ENCODE measurements at places on chromosomes 11 and 22. TPM values are rescaled to one million over a fixed set of nuclear protein-coding genes. Genes with fewer than 3 reads are reported as not detected.
A peak's percentile ranks its signal among the peaks of the same experiment; 100 is the strongest.

The SLC5A4 gene
- 1.2 TPM for total RNA-seq

The MMP1 gene
- not detected for total RNA-seq

The GLYAT gene
- total RNA-seq, result not detected

The NAV2 gene
- total RNA-seq, result 230 TPM

The MUC6 gene
- 13.1 TPM for total RNA-seq

The CDC45 gene
- total RNA-seq, result 0.99 TPM

The GRAP2 gene
- total RNA-seq, result 1.8 TPM

The KBTBD3 gene
- total RNA-seq, result 10.6 TPM

- H3K4me3 ChIP-seq, result no peak overlapping the region
- H3K27ac ChIP-seq, result no peak overlapping the region
- H3K4me1 ChIP-seq, result no peaks in the 10 kb centered on the region
- H3K27me3 ChIP-seq, result no peaks in the 10 kb centered on the region
- DNase-seq, result no peak
These were observed 68.9 kb upstream of the NUP50 start for GRCh38 chr22:45094825-45095224.

GRCh38 chr11:106471276-106471675 lies 393.8 kb downstream of the AASDHPPT start:
- no peaks in the 10 kb centered on the region for H3K27me3 ChIP-seq
- peaks cover 7% of the 10 kb centered on the region for H3K4me1 ChIP-seq

DNA sequence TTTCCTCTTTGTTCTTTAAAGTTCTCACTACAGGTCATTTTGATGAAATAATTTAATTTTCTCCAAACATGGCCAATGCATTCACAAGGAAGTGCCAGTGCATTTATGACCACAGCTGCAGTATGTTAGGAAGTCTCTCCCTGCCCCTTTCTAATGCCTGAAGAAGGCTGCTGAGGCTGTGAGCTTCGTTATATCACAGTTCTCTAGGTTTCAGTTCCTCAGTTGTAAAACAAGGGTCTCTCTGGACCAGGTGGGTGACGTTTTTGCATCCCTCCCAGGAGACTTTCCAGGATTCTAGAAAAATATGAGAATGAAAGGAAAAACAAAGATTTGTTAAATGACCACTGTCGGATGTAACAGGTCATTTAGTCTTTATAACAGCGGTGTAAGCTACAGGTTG lies 171.6 kb downstream of the LARGE1 start:
- DNase-seq, result no peak
- no peaks in the 10 kb centered on the region for H3K27me3 ChIP-seq
- no peaks in the 10 kb centered on the region for H3K4me1 ChIP-seq
- H3K27ac ChIP-seq, result no peak overlapping the region
- H3K4me3 ChIP-seq, result no peak overlapping the region

GRCh38 chr22:41891407-41891806 lies 23.5 kb downstream of the SHISA8 start:
- peaks cover 43% of the 10 kb centered on the region for H3K36me3 ChIP-seq
- H3K27me3 ChIP-seq, result no peaks in the 10 kb centered on the region
- no peaks in the 10 kb centered on the region for H3K4me1 ChIP-seq
- no peak for DNase-seq
- no peak overlapping the region for H3K4me3 ChIP-seq
- H3K27ac ChIP-seq, result no peak overlapping the region

GRCh38 chr22:41526830-41527799 lies 17.2 kb downstream of the POLR3H start:
- DNase-seq, result no peak
- H3K36me3 ChIP-seq, result peaks cover 55% of the 10 kb centered on the region
- peaks cover 42% of the 10 kb centered on the region for H3K4me1 ChIP-seq
- peak overlapping the region; percentile 97 for H3K27ac ChIP-seq
- H3K27me3 ChIP-seq, result no peaks in the 10 kb centered on the region
- no peak overlapping the region for H3K4me3 ChIP-seq

GRCh38 chr11:126595560-126595959 lies 240.1 kb downstream of the ST3GAL4 start:
- no peaks in the 10 kb centered on the region for H3K4me1 ChIP-seq
- no peak overlapping the region for H3K4me3 ChIP-seq
- no peaks in the 10 kb centered on the region for H3K27me3 ChIP-seq

DNA sequence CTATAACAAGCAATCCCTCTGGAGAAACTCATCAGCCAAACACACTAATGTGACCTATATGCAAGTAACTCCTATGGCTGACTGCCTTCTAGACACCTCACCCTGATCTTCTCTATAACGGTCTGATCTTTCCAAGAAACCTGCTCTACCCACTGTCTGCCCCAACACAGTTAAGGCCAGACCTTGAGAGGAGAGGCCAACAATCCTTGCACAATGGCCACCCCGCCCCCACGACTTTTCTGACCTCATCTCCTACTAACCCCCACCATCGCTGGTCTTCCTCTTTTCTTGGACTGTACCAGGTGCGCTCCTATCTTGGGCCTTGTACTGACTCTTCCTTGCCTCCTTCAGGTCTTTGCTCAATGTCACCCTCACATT lies 12.5 kb downstream of the HIRA start:
- no peaks in the 10 kb centered on the region for H3K27me3 ChIP-seq
- DNase-seq, result no peak
- peaks cover under 1% of the 10 kb centered on the region for H3K4me1 ChIP-seq
- no peak overlapping the region for H3K4me3 ChIP-seq
- H3K27ac ChIP-seq, result no peak overlapping the region

- no peak overlapping the region for H3K4me3 ChIP-seq
- H3K27ac ChIP-seq, result no peak overlapping the region
- H3K4me1 ChIP-seq, result no peaks in the 10 kb centered on the region
- H3K27me3 ChIP-seq, result no peaks in the 10 kb centered on the region
- H3K36me3 ChIP-seq, result peaks cover 7% of the 10 kb centered on the region
These were observed 5.6 kb upstream of the CD59 start for GRCh38 chr11:33741806-33742205.

- H3K36me3 ChIP-seq, result no peaks in the 10 kb centered on the region
- no peaks in the 10 kb centered on the region for H3K27me3 ChIP-seq
- H3K27ac ChIP-seq, result no peak overlapping the region
- H3K4me1 ChIP-seq, result no peaks in the 10 kb centered on the region
- no peak overlapping the region for H3K4me3 ChIP-seq
These were observed 93.6 kb upstream of the ISX start for GRCh38 chr22:34972191-34972897.

GRCh38 chr11:33933602-33934001 lies 41.7 kb upstream of the LMO2 start:
- DNase-seq, result no peak
- peaks cover 51% of the 10 kb centered on the region for H3K4me1 ChIP-seq
- no peaks in the 10 kb centered on the region for H3K36me3 ChIP-seq
- H3K4me3 ChIP-seq, result no peak overlapping the region
- H3K27me3 ChIP-seq, result no peaks in the 10 kb centered on the region
- H3K27ac ChIP-seq, result no peak overlapping the region
